ENCODE measurements at places on chromosomes 7 and 10.
A peak's percentile ranks its signal among the peaks of the same experiment; 100 is the strongest.

DNA sequence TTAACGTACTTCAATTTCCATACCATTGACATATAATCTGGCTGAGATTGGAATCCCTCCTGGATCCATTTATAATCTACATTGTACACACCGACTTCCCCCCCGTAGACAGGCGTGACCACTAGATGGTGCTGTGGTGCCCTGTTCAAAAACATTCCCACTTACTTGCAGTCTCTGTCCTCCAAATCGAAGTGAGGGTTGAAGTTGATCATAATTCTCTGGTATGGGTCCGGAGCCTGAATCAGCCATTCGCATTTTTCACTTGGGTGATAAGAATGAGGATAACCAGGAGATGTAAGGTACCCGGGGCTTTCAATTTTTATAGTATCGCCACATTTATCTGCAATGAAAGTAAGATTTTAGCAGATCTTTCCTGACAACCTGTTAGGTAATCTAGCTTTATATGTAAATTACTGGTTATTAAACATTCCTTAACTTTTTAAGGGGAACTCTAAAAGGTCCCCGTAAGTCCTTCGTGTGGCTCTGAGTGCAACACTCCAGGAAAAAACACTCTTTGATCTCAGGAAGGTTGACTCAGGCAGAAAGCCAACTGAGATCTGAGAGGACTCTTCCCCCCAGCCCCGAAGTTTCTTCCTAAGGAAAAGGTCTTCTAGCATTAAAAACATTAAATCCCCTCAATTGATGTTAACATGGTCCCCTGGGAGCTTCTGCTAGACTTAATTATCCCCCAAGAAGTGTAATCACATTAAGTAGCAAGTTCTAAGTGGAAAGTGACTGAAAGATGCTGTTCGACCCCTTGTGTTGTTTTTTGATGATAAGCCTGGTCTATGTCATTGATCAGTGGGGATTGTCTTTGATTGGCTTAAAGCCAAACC is 3.7 kb downstream of the NRP1 start:
- peak; percentile 72 for DNase-seq

DNA sequence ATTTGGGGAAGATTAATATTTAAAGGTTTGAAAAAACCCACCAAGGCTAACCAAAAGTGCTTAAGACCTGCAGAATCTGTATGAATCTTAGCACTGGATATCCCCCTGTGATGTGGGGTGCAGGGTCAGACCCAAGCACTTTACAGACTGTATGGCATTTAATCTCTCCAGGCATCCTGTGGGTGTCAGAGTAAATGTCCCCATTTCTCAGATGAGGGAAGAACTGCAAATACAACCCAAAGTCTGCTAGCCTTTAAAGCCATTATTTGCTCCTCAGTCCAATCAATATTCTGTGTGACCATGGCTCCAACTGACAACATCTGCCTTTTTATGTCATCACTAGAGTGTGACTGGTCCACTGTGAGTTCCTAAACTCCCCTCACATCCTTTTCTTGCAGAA is 10.0 kb upstream of the MBL2 start:
- no peak for DNase-seq

DNA sequence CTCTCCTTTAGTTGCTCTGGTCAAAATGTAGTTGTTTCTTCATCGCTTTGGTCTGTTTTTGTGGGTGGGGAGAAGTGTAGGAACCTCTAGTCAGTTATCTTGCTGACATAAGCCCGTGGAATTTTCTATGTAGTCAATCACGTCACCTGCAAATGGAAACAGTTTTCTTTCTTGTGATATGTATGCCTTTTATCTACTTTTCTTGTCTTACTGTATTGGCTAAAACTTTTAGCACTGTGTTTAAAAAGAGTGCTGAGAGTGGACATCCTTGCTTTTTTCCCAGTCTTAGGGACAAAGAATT is 42.3 kb downstream of the AKR1E2 start:
- no peak for DNase-seq

DNA sequence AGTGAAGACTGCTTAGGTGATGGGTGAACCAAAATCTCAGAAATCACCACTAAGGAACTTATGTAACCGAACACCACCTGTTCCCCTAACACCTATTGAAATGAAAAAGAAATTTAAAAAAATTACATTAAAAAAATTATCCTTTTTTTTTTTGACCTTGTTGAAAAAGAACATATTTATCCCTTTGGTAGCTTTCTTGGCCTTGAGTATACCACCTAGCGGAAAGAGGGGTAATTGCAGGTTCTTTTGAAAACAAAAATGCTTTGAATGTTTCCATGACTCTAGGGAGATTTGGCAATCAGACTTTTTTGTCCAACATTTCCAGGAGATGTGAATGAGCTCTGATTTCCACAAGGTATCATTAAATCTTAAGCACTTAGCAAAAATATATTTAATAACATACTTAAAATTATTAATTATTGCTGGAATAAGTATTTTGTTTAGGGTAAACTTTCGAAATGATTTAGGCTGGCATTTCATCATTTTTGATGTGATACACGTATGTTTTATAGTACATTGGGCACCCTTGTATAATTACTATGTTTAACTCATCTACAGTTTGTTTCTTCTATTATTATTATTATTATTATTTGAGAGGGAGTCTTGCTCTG is 47.0 kb upstream of the ELMO1 start:
- peak; percentile 46 for DNase-seq

- no peak for DNase-seq
Measured at GRCh38 chr10:108631332-108631731, 1292.0 kb downstream of the XPNPEP1 start.

- no peak for DNase-seq
Measured at GRCh38 chr10:122018491-122018890, 29.5 kb downstream of the TACC2 start.

DNA sequence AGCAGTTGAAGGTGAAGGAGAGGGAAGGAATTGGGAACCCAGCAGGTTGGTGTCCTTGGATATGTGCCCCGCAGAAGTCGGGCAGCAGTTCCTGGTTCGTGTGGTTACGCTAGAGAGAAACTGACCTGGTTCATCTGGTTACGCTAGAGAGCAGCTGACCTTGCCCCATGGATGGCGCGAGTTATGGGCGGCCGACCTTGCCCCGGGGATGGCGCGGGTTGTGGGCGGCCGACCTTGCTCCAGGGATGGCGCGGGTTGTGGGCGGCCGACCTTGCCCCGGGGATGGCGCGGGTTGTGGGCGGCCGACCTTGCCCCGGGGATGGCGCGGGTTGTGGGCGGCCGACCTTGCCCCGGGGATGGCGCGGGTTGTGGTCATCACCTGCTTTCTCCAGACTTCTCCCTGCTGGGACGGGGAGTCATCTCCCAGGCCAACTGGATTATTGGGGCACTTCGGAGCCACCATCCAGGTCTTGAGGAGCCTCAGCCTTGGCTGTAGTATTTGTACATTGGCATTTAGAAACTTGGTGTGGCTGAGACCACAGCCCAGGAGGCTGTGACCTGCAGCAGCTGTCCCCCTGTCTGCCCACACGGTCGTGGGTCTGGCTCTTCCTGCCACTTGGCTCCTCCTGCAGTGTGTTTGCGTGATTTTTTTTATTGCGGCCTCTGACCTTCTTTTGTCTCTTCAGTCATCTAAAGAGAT is 6.1 kb downstream of the GET4 start:
- DNase-seq: no peak

GRCh38 chr10:60575105-60575504 is 185.4 kb upstream of the ANK3 start:
- no peak for DNase-seq

- DNase-seq: no peak
Measured at GRCh38 chr10:117697402-117697801, 154.9 kb downstream of the EMX2 start.

DNA sequence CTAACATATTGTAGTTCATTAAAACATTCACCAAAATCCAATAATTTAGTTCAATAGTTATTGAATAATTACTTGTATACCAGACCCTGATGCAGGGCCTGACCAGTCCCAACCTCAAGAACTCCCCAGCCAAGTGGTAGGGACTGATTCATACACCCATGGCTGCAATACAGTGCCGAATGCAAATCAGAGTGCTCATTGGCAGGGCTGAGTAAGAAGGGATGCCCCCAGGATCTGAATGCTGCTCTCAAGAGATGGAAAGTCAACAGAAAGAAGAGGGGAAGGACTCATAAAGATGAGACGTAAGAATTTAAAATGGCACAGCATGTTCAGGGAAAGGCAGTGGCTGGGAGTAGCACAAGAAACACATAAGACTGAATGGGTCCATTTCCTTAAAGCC is 29.9 kb downstream of the ZNF438 start:
- no peak for DNase-seq

- DNase-seq: no peak
Measured at GRCh38 chr7:137728426-137728825, 118.3 kb downstream of the DGKI start.

GRCh38 chr10:43898592-43898991 is 249.9 kb upstream of the ZNF32 start:
- DNase-seq: no peak

DNA sequence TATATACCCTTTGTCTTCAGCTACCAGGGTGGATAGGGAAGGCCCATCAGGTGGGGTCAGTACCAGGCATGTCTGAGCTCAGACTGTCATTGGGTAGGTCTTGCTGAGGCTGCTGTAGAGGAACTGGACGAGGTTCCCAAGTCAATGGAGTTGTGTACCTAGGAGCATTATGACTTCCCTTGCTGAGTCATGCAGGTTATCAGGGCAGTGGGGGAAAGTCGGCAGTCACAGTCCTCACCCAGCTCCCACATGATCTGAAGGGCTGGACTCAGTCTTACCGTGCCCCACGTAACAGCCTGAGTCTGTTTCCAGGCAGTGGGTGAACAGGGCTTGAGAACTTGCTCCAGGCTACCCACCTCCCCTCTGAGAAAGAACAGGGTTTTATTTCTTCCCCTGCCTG is 260.8 kb upstream of the COBL start:
- DNase-seq: no peak

- no peak for DNase-seq
Measured at GRCh38 chr10:121096617-121097431, 245.7 kb downstream of the WDR11 start.

DNA sequence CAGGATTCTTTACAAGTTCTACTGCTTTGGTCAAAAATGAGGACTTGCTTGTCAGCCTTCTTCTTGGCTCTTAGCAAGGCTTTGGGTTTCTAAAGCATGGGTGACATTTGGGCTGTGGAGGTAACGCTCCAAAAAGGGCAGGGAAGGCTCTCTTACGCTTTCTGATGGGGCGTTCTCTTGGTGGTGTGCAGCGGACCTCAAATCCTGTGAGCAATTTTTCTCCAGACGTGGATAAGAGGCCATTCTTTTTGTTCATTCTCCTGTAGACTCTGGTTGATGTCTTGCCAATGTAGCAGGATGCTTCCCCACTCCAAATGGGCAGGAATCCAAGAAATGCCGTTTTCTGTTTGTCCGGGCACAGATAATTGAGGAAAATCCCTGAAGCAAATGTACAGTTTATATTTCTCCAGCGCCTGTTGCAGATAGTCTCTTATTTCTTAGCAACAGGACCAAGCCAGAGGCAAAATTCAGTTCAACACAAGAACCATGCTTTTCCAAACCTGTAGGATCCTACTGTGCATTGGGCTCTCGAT is 138.4 kb upstream of the NFE2L3 start:
- DNase-seq: no peak

DNA sequence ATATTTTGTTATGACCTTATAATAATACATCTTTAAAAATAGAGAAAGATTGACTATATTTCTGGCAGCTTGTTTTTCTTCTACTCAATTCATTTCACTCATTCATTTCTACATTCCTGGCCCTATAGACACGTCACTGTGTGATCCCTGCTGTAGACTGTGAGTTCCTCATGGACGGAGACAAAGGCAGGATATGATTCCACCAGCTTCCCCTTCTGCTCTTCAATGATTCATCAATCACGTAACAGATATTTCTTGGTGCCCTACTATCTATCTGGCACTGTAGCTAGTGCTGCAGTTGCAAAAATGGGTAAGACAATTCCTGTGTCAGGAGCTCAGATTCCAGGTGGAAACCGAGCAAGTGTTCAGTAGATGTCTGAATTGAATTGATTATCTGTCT is 415.0 kb downstream of the SFMBT2 start:
- DNase-seq: no peak

DNA sequence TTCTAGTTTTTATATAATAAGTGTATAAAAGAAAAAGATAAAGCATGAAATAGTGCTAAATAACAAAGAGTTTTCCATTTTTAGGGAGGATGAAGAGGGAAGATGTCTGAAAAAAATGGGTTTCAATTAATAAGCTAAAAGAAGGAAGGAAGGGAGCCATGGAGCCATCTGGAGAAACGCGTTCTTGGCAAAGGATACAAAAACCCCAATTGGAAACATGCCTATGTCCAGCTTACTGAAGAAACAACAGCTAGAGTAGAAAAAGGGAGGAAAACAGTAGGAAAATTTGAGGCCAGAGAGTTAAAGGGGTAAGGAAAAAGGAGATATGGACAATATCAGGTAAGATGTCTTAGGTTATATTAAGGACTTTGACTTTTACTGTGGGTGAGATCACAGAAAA is 416.2 kb upstream of the GHITM start:
- DNase-seq: no peak

DNA sequence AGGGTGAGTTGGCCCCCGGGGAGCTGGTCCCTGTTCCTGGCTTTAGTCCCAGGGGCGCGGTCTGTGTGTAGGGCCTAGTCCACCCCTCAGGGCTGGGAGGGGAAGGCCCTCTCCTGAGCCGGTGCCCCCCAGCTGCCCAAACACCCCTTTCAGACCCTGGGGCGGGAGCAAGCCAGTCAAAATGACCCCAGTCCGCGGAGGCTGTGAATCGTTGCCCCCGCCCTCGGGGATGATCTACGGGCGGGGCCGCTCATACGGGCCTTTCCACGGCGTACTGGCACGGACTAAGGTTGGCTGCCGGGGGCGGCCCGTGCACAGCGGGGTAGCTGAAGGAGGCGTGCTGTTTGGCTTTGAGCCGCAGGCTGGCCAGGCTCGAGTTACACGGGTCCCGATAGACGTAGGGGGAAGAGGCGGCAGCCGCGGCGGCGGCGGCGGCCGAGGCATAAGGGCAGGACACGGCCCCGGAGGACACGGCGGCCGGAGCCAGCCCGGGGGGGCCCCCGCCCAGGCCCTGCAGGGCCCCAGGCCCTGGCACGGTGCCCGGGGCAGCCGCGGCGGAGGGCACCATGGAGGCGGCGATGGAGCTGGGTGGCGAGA is 4.3 kb downstream of the ELOVL3 start:
- no peak for DNase-seq

DNA sequence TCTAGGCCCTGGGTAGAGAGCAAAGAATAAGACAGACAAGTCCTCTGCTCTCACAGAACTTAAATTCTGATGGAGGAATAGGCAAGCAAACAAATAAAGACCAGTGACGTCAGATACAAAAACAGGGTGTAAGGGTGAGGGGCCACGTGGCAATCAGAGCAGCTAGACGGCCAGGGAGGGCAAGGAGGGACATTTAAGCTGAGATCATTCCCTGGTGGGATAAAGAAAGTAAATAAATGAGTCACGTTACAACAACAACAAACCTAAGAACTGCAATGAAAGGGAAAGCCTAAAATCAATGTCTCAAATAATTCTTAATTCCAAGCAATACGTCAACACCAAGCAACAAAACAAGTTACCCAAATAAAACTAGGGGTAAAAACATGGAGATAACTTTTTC is 21.8 kb downstream of the STN1 start:
- no peak for DNase-seq

DNA sequence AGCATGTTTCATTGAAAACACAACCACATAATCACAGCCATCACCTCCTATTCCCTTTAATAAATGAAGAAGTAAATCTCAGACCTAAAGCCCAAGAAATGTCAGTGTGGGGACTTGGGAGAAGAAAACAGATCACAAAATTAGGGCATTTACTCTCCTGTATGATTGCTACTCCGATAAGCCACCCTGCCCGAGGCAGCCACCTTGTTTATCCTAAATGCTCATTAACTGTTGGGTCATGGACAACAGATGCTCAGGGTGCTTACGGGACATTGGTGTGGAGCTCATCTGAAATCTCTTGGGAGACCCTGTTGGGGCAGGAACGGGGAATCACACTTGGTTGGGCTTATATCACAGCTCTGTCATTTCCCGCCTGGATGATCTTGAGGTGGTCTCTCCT is 17.5 kb upstream of the CHST15 start:
- DNase-seq: no peak

All from activated CD4-positive, alpha-beta T cell treated with anti-CD3 and anti-CD28 coated beads, Interleukin-2, amount 50 U/mL, for 16 hours (primary cell).